ENCODE measurements at places on chromosomes 2 and 18. TPM values are rescaled to one million over a fixed set of nuclear protein-coding genes. Genes with fewer than 3 reads are reported as not detected.

- H3K27ac ChIP-seq: no peak overlapping the region
- no peak overlapping the region for H3K4me3 ChIP-seq
- DNase-seq: no peak
- no peaks in the 10 kb centered on the region for H3K4me1 ChIP-seq
Observed at GRCh38 chr2:200778038-200778437, 33.7 kb upstream of the BZW1 start.

DNA sequence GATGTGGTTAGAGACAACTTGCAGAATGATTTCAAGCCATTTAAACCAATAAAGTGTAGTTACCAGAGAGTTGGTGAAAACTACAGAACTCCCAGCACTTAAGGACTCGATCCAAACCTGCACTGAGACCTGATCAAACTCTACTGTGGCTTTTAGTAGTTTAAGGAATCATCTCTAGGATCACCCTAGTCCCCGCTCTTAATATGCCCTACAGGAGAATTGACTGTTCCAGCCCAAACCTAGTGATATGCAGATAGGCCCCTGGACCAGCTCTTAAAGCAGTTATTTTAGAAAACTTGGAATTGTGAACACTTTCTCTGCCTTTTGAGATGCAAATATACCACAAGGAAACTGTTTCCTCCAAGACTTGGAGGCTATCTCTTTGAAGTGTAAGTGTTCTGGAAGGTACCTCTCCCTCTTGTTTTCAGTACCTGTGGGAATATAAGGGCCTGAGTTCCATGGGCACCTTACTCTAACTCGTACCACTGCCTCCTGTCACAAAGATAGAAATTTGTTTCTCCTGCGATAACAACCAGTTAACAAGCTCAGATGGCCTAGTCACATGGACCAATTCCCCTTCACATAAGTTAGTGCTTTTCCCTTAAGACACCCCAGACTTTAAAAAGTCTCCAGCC is 1367.2 kb upstream of the SLC39A10 start:
- H3K27ac ChIP-seq: no peak overlapping the region
- no peak overlapping the region for H3K4me3 ChIP-seq
- no peaks in the 10 kb centered on the region for H3K36me3 ChIP-seq
- no peak for DNase-seq

GRCh38 chr2:202782940-202783558 is 88.5 kb downstream of the ICA1L start:
- H3K27me3 ChIP-seq: no peaks in the 10 kb centered on the region
- no peak overlapping the region for H3K4me3 ChIP-seq

DNA sequence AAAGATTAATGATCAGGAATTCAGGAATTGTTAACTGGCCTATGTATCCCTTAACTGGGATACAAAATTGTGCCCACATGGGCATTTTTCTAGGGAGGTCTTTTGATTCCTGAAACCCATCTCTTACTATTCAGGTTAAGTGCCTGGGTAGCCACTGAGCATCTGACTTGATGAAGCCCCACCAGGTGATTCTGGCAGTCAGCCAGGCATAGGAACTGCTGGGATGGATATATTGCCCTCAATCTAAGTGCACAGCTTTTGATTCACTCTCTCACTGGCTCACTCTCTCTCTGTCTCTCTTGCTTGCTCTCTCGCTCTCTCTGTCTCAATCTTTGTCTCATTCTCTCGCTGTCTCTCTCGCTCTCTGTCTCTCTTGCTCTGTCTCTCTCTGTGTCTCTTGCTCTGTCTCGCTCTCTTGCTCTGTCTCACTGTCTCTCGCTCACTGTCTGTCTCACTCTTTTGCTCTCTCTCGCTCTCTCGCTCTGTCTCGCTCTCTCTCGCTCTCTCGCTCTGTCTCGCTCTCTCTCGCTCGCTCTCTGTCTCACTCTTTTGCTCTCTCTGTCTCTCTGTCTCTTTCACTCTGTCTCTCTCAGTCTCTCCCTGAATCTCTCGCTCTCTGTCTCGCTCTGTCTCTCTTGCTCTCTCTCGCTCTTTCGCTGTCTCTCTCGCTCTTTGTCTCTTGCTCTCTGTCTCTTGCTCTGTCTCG is 22.3 kb downstream of the INPP1 start:
- no peak overlapping the region for H3K4me3 ChIP-seq
- no peak for DNase-seq
- H3K36me3 ChIP-seq: no peaks in the 10 kb centered on the region

GRCh38 chr2:162390801-162391200 is 46.9 kb downstream of the GCA start:
- H3K4me3 ChIP-seq: no peak overlapping the region
- H3K4me1 ChIP-seq: peaks cover 4% of the 10 kb centered on the region

MC5R gene
- not detected for total RNA-seq

POTEI gene
- total RNA-seq: not detected

DNA sequence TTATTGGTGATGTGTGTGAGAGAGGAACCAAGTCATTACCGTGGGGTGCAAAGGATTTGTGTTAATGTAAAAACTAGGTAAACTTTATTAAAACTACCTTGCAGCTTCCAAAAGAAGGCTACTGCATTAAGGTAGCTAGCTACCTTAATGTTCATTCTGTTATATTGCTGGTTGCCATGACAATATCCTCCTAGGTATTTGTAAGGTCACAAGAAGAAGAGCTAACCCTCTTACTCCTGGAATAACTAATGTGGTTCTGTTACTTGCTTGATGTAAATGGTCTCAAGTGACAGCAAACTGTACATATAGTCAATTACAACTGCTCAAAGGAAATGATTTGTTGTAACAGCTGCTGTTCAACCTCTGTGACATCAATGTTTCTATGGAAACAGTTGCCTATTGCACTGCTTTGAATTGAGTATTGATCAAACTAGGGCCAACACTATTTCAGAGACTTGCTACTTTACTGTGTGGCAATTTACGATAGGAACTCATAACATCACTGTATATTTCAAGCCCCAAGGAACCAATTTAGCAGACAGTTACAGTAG is 319.8 kb upstream of the HNRNPA3 start:
- no peaks in the 10 kb centered on the region for H3K27me3 ChIP-seq
- DNase-seq: no peak
- no peak overlapping the region for H3K27ac ChIP-seq

GRCh38 chr2:85945586-85945985 is 56.8 kb upstream of the ST3GAL5 start:
- no peak for DNase-seq
- peaks cover 12% of the 10 kb centered on the region for H3K36me3 ChIP-seq
- no peaks in the 10 kb centered on the region for H3K4me1 ChIP-seq
- H3K4me3 ChIP-seq: no peak overlapping the region
- no peak overlapping the region for H3K27ac ChIP-seq

C2orf80 gene
- total RNA-seq: not detected

DNA sequence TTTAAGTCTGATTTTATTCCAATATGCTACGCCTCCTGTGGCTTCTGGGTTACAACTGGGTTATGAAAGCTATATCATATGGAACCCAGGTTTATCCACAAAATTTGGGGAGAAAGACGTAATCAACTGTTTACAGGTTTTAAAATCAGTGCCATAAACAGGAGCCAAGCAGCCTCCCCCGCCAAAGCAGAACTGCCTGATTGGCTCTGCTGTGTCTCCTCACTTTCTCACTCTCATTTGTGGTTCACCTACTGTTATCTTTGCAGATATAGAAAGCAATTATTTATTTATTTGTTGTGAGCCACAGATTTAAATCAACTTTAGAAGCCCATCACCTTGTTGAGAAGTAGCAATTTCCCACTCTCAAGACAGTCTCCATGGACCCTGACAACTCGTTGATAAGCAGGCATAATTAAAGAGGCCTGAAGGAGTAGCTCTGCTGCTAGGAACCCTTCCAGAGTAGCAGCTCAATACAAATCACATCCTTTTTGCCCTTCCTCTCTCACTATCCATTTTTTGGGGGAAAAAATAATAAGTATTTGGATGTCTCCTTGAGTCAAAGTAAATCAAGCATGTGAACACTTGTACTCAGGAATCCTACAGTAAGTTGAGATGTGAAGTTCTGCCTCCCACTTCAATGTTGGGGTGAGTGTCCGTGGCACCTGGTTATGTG is 191.0 kb upstream of the CCDC150 start:
- no peaks in the 10 kb centered on the region for H3K36me3 ChIP-seq
- H3K4me1 ChIP-seq: no peaks in the 10 kb centered on the region
- no peak overlapping the region for H3K4me3 ChIP-seq

DNA sequence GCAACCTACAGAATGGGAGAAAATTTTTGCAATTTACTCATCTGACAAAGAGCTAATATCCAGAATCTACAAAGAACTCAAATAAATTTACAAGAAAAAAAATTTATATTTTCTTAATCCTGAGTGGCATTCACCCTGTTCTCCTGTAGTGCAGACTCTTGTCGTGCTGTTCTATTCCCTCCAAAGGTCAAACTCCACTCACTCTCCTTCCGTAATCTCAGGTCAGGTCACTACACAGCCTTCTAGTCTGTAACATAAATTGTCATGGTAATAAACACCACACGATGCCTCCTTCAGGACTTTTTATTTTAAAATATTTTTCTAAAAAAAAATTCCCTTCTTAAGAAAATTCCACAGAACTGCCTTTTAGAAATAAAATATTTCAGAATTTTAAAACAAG is 417.9 kb upstream of the GCFC2 start:
- no peak for DNase-seq
- H3K4me3 ChIP-seq: no peak overlapping the region
- no peaks in the 10 kb centered on the region for H3K27me3 ChIP-seq

LHCGR gene
- total RNA-seq: not detected

TMEM163 gene
- not detected for total RNA-seq

CSRNP3 gene
- not detected for total RNA-seq

DNA sequence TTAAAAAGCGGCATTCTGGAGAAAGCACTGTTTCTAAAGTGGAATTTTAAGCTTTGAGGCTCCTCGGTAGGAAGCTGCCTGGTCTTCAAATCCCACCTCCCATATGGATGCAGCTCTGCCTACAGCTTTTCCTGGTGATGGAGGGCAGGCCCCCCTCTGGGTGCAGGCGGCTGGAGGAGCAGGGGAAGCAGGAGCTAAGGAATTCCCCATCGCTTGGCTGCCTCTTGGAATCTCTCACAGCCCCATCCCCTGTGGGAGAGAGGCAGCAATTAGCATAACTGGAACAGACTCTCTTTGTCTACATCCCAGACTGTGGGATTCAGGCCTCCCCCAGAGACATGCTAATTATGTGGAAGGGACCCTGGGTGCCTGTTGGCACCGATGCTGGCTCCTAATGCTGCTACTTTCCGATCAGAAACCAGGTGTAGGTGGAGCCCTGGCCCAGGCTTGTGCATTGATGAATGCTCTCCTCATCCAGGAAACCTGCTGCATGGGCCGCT is 51.3 kb downstream of the LIPG start:
- no peaks in the 10 kb centered on the region for H3K36me3 ChIP-seq
- H3K4me1 ChIP-seq: peaks cover 3% of the 10 kb centered on the region

- H3K36me3 ChIP-seq: peaks cover 45% of the 10 kb centered on the region
- DNase-seq: no peak
- no peak overlapping the region for H3K27ac ChIP-seq
- H3K27me3 ChIP-seq: no peaks in the 10 kb centered on the region
- peaks cover 3% of the 10 kb centered on the region for H3K4me1 ChIP-seq
Observed at GRCh38 chr2:39755466-39755865, 23.6 kb downstream of the THUMPD2 start.

DNA sequence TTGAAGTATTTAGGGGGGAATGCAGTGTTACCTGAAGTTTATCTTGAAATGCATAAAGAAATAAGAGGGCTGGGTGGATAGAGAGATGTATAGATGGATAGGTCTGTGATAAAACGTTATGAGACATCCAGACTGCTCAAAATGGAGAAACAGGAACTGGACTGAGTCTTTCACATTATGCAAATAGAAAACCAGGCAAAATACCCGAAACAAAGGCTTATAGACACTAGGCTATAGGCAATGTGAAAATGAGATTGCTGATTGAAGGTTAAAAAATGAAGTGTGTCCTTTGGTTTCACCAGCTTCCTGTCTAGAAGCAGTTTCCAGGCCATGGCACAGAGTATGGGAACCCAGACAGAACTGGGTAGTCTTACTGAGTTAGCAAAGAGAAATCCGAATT is 24.9 kb upstream of the SLC3A1 start:
- DNase-seq: no peak
- H3K27ac ChIP-seq: no peak overlapping the region
- no peak overlapping the region for H3K4me3 ChIP-seq
- H3K36me3 ChIP-seq: no peaks in the 10 kb centered on the region
- H3K4me1 ChIP-seq: peaks cover 10% of the 10 kb centered on the region

PKDCC gene
- not detected for total RNA-seq

CHPF gene
- 21.9 TPM for total RNA-seq

GRCh38 chr2:31097962-31098613 is 40.2 kb downstream of the GALNT14 start:
- peaks cover 2% of the 10 kb centered on the region for H3K27me3 ChIP-seq
- H3K27ac ChIP-seq: no peak overlapping the region
- H3K36me3 ChIP-seq: no peaks in the 10 kb centered on the region
- no peak overlapping the region for H3K4me3 ChIP-seq
- no peaks in the 10 kb centered on the region for H3K4me1 ChIP-seq

DNA sequence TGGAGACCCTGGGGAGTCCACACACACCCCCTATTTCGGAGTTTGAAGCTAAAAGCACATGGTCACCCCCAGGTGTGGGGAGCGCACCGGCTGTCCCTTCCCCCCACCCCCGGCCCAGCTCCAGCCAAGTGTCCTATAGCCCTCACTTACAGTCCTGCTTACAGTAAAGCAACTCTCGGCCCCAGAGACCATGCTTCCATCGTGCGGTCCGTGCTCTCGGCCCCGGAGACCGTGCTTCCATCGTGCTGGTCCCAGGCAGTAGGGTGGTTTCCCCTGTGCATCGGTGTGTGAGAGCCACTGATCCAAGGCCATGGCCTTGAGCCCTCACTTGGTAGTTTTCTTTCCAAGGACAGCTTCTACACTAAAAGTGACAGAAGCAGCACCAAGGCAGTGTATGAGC is 48.7 kb downstream of the GBX2 start:
- no peaks in the 10 kb centered on the region for H3K4me1 ChIP-seq
- DNase-seq: no peak
- no peak overlapping the region for H3K4me3 ChIP-seq
- H3K27me3 ChIP-seq: peaks cover 4% of the 10 kb centered on the region

- H3K27me3 ChIP-seq: peaks cover 31% of the 10 kb centered on the region
- no peaks in the 10 kb centered on the region for H3K36me3 ChIP-seq
- peaks cover 8% of the 10 kb centered on the region for H3K4me1 ChIP-seq
Observed at GRCh38 chr2:205771666-205772065, 89.4 kb downstream of the NRP2 start.

DNA sequence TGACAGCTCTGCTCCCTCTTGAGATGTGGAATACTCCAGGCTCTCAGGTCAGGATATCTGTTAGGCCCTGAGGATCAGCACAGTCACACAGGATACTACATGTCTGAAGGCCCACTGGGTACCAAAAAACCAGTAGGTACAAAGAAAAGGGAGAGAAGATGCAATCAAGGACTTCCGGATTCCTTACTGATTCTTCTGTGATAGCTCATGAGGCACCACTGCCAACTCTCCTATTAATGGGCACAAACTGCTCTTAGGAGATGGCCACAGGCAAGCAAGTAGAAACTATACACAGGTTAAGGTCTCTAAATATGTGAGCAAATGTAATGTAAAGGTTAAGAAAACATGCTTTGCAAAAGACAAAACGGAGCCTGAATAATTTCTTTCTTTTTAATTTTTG is 3.5 kb downstream of the TMEM127 start:
- no peak for DNase-seq
- no peaks in the 10 kb centered on the region for H3K27me3 ChIP-seq
- peaks cover 14% of the 10 kb centered on the region for H3K36me3 ChIP-seq
- H3K4me1 ChIP-seq: peaks cover 51% of the 10 kb centered on the region
- no peak overlapping the region for H3K4me3 ChIP-seq

DPP4 gene
- total RNA-seq: 20.8 TPM

GRCh38 chr2:184371641-184372040 is 226.7 kb upstream of the ZNF804A start:
- no peaks in the 10 kb centered on the region for H3K4me1 ChIP-seq
- H3K4me3 ChIP-seq: no peak overlapping the region
- no peaks in the 10 kb centered on the region for H3K36me3 ChIP-seq
- no peaks in the 10 kb centered on the region for H3K27me3 ChIP-seq
- H3K27ac ChIP-seq: no peak overlapping the region

DNER gene
- not detected for total RNA-seq

FRZB gene
- not detected for total RNA-seq
